Mesenchymal stem cell (in vitro differentiated cells and primary cell): ENCODE measurements at places on chromosomes 5 and 9.
A peak's percentile ranks its signal among the peaks of the same experiment; 100 is the strongest.

- no peak for DNase-seq
- H3K27me3 ChIP-seq: peaks cover 79% of the 10 kb centered on the region
- H3K4me3 ChIP-seq: no peak overlapping the region
- no peak overlapping the region for H3K27ac ChIP-seq
- no peaks in the 10 kb centered on the region for H3K36me3 ChIP-seq
These were observed 57.1 kb downstream of the KCNIP1 start for GRCh38 chr5:170560938-170561337.

DNA sequence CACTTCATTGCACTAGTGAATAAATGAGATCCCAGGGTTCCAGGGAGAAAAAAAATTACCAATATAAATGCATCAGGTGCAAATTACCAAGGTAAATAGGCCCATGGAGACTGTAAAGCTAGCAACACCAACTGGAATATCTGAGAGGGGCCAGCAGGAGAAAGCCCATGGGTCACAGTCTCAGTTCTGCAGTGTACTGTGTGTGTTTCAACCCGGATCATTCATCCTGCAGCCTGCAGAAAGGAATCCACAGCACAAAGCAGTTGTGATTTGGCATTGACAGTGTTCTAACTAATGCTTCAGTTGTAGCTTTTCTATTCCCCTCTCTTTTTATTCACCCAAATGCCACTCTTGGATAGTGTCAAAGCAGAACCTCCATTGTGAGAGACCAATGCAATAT is 171.0 kb downstream of the EFNA5 start:
- DNase-seq: no peak
- H3K36me3 ChIP-seq: no peaks in the 10 kb centered on the region
- no peak overlapping the region for H3K27ac ChIP-seq
- H3K27me3 ChIP-seq: no peaks in the 10 kb centered on the region

DNA sequence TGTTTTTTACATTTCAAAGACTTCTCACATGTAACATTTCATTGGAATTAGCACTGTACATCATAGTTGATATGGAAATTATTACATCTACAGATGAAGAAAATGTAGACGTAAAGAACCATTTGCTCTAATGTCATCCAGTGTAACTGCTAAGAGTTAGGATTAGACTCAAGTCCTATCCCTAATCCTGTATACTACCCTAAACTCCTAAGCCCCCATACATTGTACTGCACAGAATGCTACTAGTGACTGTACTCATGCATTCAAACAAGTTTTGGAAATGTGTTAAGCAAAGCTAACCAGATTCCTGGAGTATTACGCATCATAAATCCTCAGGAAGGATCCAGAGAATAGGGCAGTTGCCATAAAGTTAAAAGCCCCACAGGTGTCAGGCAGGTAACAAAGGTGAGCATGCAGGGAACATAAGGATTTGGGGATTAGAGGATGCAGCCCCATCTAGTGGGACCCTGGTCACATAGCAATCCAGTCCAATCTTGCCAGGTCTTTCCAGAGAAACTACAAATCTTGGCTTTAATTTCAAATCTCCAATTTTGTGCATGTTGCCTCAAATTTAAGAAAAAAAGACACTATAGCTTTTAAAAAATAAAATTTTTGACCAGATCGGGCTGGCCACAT is 32.0 kb downstream of the HAVCR1 start:
- no peak overlapping the region for H3K4me3 ChIP-seq
- H3K27ac ChIP-seq: no peak overlapping the region

- H3K36me3 ChIP-seq: no peaks in the 10 kb centered on the region
- peaks cover under 1% of the 10 kb centered on the region for H3K27me3 ChIP-seq
- no peak overlapping the region for H3K4me3 ChIP-seq
- DNase-seq: no peak
- no peak overlapping the region for H3K27ac ChIP-seq
- no peaks in the 10 kb centered on the region for H3K4me1 ChIP-seq
These were observed 11.0 kb upstream of the ELAVL2 start for GRCh38 chr9:23837038-23837437.

GRCh38 chr9:111872886-111873285 is 23.7 kb upstream of the UGCG start:
- H3K27ac ChIP-seq: no peak overlapping the region
- DNase-seq: no peak
- no peak overlapping the region for H3K4me3 ChIP-seq
- no peaks in the 10 kb centered on the region for H3K4me1 ChIP-seq

- H3K4me3 ChIP-seq: no peak overlapping the region
- H3K27me3 ChIP-seq: peaks cover 81% of the 10 kb centered on the region
- no peak overlapping the region for H3K27ac ChIP-seq
- no peaks in the 10 kb centered on the region for H3K36me3 ChIP-seq
- DNase-seq: no peak
These were observed 2.9 kb upstream of the NPDC1 start for GRCh38 chr9:137048655-137049543.

GRCh38 chr5:177141496-177141895 is 7.9 kb downstream of the NSD1 start:
- H3K4me1 ChIP-seq: peaks cover 3% of the 10 kb centered on the region
- no peaks in the 10 kb centered on the region for H3K27me3 ChIP-seq
- no peak overlapping the region for H3K4me3 ChIP-seq
- peaks cover 80% of the 10 kb centered on the region for H3K36me3 ChIP-seq
- H3K27ac ChIP-seq: no peak overlapping the region

DNA sequence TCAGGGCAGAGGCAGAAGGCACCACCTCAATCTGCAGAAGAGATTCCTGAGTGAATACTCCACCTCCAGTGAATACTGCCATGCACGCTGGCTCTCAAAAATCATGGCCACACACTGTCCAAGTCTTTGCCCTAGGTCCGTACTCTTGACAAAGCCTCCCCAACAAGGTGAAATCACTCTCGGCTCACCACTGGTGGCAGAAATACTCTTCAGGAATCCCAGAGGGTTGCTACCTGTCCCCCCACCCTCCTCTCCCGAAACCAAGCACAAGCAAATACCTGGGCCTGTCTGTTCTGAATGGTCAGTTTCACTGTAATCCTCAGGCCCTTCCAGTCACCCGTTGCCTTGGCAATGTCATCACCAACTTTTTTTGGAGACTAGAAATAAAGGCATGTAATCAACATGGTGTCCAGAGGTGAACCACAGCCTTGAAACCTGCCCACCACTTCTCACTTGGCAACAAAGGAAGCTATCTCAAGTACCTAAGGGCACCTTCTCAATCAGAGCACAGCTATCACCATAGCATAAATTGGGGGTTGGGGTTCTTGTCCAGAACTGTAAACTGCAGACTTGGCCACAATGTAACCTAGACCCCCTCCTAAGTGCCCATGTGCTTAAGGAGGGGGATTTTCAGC is 1.8 kb downstream of the RPL12 start:
- peaks cover 14% of the 10 kb centered on the region for H3K4me1 ChIP-seq
- peak overlapping the region; percentile 40 for H3K4me3 ChIP-seq
- no peaks in the 10 kb centered on the region for H3K27me3 ChIP-seq
- H3K27ac ChIP-seq: peak overlapping the region; percentile 11
- no peak for DNase-seq

DNA sequence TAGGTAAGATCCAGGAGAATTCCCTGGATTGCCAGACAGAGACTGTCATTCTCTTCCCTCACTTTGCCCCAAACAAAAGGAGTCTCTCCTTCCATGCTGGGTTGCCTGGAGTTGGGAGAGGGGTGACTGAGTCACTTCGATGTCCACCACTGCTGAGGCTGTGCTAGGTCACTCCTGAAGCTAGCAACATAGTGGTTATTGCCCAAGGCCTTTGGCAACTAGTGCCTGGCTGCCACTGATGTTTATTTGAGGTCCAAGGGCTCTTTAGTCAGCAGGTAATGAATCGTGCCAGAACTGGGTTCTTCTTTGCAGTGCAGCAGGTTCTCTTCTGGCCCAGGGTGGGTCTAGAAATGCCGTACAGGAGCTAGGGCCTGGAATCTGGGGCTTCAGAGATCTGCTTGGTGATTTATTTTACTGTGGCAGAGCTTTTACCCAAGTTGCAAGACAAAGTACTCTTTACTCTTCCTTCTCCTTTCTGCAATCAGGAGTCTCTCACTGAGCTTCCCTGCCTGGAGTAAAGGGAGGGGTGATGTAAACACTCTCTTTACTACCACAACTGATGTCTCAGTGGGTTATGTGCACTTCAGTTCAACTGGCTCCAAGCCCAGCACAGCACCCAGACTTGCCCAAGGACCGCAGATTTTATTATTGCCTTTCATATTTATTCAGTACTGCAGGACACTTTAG is 155.7 kb upstream of the SH3GL2 start:
- no peaks in the 10 kb centered on the region for H3K36me3 ChIP-seq
- no peaks in the 10 kb centered on the region for H3K4me1 ChIP-seq
- no peaks in the 10 kb centered on the region for H3K27me3 ChIP-seq
- no peak overlapping the region for H3K27ac ChIP-seq
- H3K4me3 ChIP-seq: no peak overlapping the region

GRCh38 chr9:92775466-92775865 is 10.8 kb upstream of the BICD2 start:
- no peak overlapping the region for H3K4me3 ChIP-seq
- H3K27me3 ChIP-seq: peaks cover 9% of the 10 kb centered on the region
- H3K4me1 ChIP-seq: peaks cover 2% of the 10 kb centered on the region
- no peaks in the 10 kb centered on the region for H3K36me3 ChIP-seq
- no peak for DNase-seq
- H3K27ac ChIP-seq: no peak overlapping the region

DNA sequence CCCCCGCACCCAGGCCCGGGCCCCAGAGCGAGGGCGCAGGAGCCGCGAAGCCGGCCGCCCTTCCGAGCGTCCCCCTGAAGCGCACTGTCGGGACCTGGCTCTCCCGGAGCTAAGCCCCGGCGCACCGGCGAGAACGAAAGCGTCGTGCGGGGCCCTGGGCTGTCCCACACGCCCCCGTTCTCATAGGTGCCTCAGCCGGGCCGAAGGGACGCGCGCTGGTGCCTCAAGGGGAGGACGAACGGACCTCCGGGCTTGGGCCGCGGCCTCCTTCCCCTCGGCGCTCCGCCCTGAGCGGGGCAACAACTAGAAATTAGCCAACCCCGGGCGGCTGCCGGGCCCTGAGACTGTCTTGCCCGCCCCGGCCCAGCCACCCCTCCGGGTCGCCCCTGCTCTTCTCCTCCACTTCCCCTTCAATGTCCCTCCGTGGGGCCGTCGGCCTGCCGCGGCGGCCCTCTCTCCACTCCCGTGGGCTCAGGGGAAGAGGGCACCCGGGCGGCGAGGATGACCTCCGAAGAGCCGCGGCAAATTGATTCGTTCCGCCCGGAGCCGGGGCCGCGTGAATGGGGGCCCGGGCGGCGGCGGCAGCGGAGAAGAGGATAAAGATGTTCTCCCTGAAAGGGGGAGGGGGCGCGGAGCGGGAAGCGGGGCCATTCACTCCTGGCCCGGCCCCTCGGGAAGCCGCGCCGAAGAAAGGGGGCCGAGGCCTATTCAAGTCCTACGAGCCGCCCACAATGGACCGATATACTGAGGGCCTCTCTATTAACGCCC is 3.5 kb upstream of the PRDM12 start:
- peak; percentile 22 for DNase-seq
- H3K4me3 ChIP-seq: no peak overlapping the region
- H3K27me3 ChIP-seq: peaks cover 92% of the 10 kb centered on the region
- H3K4me1 ChIP-seq: peaks cover 35% of the 10 kb centered on the region

- peaks cover 47% of the 10 kb centered on the region for H3K36me3 ChIP-seq
- H3K4me1 ChIP-seq: peaks cover 6% of the 10 kb centered on the region
- H3K27me3 ChIP-seq: no peaks in the 10 kb centered on the region
- no peak overlapping the region for H3K4me3 ChIP-seq
These were observed 49.0 kb downstream of the SECISBP2 start for GRCh38 chr9:89367281-89367680.

DNA sequence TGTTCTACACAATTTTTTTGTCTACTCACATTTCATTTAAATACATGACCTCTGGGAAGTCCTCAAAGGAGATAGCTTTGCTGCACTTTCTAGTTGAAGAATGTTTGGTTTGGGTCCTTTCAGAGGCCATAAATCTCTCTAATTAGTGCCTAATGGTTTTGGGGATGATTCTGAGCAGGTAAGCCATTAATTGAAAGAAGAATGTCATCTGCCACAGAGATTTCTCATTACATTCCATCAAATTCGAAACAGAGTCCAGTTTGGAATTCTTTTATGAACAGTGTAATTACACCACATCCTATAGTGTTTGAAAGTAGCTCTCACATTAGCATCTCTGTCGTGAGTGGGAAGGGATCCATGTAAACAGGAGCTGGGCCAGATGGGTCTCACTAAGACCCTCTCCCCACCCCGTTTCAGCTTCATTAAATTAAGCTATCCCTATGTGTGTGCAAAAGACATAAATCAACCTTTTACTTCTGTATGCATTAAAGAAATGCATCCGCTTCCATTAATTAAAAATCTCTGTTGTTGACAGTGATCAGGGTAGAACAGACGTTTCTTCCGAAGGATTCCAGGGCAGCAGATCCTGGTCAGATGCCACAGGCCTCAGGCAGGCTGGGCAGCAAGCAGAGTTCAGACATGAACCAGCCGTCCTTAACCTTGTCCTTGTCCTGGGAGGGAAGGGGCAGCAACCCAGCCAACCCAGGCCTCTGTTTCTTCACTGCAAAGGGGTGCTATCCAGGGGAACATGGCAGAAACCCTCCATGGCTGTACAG is 99.8 kb upstream of the MAP1B start:
- no peak for DNase-seq
- no peak overlapping the region for H3K4me3 ChIP-seq
- H3K27ac ChIP-seq: no peak overlapping the region
- peaks cover 5% of the 10 kb centered on the region for H3K27me3 ChIP-seq
- H3K4me1 ChIP-seq: no peaks in the 10 kb centered on the region

- no peaks in the 10 kb centered on the region for H3K36me3 ChIP-seq
- no peak overlapping the region for H3K27ac ChIP-seq
These were observed 18.0 kb downstream of the LHX2 start for GRCh38 chr9:124029617-124030016.

DNA sequence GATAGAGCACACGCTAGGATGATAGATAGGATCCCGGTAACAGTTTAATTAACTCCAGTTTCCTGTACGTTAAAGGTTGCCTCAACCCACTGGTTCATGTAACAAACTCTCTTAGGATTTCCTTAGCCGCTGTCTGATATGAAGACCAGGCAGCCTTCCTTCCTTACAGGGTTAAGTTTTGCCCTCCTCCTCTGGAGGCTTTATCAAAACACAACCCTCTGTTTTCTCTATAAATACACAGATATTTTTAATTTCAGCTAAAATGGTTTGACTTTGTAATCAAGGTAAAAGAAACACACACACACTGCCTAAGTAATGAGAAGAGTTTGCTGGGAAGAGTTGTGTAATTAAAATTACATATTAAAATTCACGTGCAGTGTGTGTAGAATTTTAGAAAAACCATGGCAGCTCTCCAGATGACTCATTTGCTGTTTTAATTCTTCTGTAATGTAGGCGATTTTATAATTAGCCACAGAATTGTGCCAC is 369.8 kb downstream of the CSNK1G3 start:
- no peak overlapping the region for H3K4me3 ChIP-seq
- H3K27me3 ChIP-seq: no peaks in the 10 kb centered on the region
- H3K27ac ChIP-seq: peak overlapping the region; percentile 40
- no peaks in the 10 kb centered on the region for H3K36me3 ChIP-seq
- peaks cover 4% of the 10 kb centered on the region for H3K4me1 ChIP-seq

GRCh38 chr9:21813575-21814473 is 11.4 kb downstream of the MTAP start:
- peak overlapping the region; percentile 2 for H3K27ac ChIP-seq
- peaks cover 26% of the 10 kb centered on the region for H3K36me3 ChIP-seq
- H3K4me3 ChIP-seq: no peak overlapping the region
- no peaks in the 10 kb centered on the region for H3K27me3 ChIP-seq
- peaks cover 13% of the 10 kb centered on the region for H3K4me1 ChIP-seq
